H9 (cell line): ENCODE measurements at places on chromosomes 5 and 9. TPM values are rescaled to one million over a fixed set of nuclear protein-coding genes. Genes with fewer than 3 reads are reported as not detected.

DNA sequence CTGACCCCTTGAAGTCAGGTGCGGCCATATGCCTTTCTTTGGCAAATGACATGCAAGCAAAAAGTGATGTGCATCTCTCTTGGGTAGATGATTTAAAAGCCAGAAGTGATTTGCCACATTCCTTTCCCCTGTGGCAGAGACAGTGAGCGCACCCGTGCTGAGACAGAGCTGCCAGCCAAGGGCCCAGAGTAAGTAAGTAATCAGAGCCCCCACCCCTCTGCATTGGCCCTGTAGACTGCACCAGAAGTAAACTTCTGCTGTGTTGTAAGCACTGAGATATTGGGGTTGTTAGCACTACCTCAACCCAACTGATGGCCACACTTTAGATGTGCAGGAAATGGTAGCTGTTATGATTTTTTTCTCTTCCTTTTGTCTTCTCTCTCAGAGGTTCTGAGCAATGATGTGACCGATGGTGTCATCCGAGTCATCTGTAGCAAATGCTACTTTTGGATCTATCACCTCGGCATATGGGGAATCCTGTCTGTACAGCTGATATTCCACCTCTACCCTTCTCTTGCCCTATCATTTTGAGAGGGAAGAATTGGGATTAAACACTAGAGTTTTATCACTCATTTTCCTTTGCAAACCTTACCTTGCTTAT is 58.0 kb downstream of the DOCK2 start:
- DNase-seq = no peak

The NR2F1 gene
- not detected in 2 replicates for total RNA-seq

GRCh38 chr5:149278451-149279210 is 7.0 kb downstream of the AFAP1L1 start:
- no peak for DNase-seq

The RABEPK gene
- total RNA-seq = 21.8 and 24.4 TPM in 2 replicates

DNA sequence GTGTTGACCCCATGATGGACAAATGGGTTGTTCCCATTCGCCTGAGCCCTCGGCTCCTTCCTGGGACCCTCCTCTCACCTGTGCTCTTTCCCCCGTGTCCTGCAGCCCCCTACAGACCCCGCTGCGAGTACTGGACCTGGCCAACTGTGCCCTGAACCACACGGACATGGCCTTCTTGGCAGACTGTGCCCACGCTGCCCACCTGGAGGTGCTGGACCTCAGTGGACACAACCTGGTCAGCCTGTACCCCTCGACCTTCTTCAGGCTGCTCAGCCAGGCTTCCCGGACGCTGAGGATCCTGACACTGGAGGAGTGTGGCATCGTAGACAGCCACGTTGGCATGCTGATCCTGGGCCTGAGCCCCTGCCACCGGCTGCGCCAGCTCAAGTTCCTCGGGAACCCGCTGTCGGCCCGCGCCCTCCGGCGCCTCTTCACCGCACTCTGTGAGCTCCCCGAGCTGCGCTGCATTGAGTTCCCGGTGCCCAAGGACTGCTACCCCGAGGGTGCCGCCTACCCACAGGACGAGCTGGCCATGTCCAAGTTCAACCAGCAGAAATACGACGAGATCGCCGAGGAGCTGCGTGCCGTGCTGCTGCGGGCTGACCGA is 3.4 kb downstream of the LRRC14B start:
- no peak for DNase-seq

The NMUR2 gene
- 0.11 TPM in 1 of 2 replicates, not detected in the other for total RNA-seq

DNA sequence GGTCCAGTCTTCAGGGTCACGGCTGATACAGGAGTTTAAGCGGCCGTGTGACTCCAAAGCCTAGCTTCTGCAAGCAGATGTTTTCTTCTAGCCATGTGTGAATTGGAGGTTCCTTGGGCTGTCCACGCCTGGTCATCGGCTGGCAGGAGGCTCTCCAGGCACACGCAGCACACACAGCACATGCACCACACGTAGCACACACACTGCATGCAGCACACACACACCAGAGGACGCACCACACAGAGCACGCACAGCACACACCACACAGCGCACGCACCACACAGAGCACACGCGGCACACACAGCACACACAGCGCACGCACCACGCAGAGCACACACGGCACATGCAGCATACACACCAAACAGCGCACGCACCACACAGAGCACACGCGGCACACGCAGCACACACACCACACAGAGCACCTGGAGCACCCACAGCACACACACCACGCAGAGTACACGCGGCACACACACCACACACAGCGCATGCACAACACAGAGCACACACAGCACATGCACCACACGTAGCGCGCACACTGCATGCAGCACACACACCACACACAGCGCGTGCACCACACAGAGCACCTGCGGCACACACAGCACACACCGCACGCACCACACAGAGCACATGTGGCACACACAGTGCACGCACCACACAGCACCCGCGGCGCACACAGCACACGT is 234.3 kb downstream of the FANCC start:
- DNase-seq = no peak

- no peak for DNase-seq
Observed at GRCh38 chr5:171701100-171701541, 84.5 kb upstream of the SMIM23 start.

DNA sequence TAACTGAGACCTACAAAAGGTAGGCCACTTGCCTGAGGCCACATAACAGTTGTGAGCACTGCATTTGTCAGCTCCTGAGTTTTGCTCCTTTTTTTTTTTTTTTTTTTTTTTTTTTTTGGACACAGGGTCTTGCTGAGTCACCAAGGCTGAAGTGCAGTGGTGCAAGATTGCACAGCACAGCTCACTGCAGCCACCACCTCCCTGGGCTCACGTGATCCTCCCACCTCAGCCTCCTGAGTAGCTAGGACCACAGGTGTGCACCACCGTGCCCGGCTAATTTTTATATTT is 37.1 kb downstream of the LAMC3 start:
- no peak for DNase-seq
